ENCODE measurements at places on chromosomes 4 and X.

DNA sequence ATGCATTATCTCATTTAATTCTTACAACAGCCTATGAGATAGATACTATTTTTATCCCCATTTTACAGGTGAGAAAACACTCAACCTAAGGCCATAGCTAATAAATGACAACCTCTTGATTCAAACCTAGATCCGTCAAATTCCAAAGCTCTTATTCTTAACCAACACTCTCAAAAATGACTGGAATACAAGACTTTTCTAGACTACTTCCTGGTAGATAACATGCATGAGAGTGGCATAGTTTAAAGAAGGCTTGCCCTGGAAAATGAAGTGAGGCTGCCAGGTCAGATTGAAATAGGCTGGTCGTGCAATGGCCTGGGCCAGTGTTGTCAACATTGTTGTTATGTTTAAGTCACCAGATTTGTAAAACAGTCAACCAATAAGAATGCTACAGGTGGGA is 86.6 kb downstream of the DNAAF6 start:
- no peak for DNase-seq

GRCh38 chrX:100615005-100615404 is 21.6 kb downstream of the TSPAN6 start:
- no peak for DNase-seq

DNA sequence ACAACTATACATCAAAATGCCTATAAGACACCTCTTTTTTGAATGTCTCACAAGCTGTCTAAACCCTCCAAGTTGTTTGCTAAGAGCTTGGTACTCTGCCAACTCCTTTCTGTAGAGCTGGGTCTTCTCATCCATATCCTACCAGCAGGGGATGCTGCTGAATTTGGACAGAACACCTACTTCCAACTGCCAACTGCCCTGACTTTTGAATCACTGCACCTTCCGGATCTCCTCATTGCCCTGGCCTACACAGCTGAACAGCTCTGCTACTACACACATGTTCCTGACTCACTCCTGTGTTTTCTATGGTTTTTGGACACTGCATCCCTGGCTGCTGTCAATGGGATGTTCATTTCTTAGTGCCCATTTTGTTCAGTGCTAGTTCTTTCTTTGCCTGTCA is 18.7 kb downstream of the FAM184B start:
- no peak for DNase-seq

DNA sequence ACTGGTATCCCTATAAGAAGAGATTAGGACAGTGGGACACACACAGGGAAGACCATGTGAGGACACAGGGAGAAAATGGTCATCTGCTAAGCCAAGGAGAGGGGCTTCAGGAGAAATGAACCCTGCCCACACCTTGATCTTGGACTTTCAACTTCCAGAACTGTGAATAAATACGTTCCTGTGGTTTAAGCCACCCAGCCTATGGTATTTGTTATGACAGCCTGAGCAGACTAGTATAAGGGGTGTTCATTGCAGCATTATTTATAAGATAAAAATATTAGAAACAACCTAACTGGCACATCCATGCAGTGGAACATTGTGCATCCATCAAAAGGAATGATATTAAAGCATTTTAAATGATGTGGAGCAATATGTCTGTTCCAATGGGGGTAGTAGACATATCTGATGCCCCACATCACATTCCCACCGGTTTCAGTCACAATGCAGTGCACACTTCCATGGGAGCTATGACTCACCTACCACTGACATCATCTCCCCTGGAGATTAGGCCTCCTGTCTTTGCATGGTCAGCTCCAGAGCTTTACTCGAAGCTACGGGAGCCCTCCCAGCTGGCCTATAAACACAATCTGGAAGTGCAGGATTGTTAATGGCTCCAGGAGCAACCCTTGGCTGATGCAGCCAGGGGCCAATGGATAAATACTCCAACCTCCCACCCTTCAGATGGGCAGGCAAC is 38.9 kb upstream of the MAMLD1 start:
- DNase-seq = no peak

GRCh38 chrX:14832586-14832985 is 40.3 kb downstream of the FANCB start:
- DNase-seq = no peak

DNA sequence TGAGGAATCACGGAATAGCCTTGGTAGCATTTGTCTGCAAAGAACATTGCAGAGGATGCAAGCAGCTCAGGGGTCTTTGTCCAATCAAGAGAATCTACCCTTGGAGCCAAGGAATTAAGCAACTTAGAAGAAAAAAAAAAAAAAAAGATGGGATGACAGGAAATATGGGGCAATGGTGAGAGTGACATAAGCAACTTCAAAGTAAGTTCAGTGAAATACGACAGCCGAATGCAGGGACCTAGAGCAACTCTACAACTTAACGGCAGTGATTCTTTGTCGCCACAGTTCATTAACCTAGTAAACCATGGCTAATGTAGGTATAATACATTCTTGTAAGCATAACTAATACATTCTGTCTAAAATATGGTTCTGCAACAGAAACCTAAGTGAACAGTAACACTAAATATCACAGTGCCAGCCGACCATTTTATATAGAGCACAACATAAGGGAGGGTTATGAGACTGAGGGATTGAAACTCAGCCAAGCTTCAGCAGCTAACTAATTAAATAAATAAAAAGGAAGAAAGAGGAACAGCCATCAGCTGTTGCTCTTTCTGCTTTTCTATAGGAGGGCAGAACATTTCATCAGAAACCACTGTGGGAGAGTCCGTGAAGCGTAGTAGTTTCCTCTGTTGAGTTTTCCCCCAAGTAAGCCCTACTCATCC is 74.7 kb downstream of the PPARGC1A start:
- DNase-seq = no peak

DNA sequence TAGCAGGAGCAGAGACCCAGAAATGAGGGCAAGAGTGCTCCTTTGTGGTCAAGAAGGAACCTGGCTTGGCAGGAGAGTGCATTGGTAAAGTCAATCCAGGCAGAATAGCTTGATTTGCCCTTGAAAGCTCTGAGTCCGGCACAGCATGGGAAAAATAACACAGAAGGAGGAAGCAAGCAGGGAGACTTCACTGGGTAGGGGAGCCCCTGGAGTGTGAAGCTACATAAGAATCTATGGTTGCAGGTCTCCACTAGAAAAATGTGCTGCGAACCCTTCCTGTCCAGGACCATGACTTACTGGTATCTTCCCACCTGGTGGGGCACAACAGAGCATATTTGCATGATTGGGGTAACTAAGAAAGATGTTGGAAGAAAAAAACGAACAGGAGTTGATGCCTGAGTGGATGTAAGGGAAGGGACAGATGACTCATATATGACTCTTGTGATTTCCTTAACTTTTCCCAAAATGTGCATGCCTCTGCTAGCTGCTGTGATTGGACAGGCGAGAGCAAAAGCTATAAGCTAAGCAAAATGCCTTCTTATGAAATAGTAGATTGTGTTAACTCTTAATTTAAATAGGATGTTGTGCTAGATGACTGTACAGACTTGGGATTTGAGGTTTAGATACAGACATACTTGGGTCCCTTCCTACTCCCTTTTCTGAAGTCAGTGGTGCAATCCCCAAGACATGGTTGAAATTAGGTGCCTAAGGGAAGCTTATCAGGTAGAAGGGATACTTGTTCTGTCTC is 3.3 kb downstream of the IL13RA1 start:
- no peak for DNase-seq

DNA sequence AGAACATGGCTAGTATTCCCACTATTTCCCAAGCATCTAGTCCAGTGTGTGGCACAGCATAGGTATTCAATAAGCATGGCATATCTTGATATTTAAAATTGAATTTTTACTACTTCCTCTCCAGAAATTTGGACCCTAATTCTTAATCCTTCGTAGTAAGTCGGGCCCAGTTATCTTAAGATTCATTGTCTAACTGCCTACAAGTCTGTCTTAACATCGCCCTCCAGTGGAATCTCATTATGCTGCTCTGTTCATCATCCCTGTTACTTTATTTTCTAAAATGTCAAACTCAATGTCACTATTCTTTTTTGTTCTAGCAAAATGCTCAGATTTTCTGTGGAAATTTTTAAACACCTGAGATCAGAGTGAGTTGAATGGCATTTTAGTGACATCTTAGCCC is 606.2 kb downstream of the KLHL13 start:
- no peak for DNase-seq

GRCh38 chrX:7570432-7571029 is 272.4 kb upstream of the VCX start:
- DNase-seq = no peak

DNA sequence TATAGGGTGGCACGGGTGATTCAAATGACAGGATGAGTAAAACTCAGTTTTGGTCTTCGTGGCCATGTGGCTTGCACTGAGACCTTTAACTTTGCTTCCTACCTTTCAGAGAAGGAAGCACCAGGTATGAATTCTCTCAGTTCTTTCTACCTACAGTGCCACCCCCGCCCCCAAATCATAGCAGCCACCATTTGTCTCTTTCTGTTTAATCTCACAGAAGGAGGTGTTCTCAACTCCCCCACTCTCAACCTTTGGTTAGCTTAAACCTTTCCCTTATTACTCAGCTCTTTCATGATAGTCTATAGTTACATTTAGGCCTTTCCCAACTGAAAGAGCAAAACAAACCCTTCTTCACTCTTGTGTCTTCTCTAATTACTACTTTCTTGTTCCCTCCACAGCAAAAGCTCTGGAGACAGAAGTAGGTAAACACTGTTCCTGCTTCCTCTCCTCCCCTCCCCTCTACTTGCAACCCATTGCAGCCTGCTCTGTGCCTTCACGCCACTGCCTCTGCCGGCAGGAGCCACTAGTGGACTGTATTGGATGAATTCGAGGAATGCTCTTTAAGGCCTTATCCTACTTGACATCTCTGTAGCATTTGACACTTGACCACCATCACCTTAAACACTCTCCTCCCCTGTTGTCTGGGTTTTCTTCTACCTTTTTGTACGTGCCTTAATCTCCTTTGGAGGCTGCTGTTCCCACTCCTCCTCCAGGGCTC is 123.7 kb downstream of the AFF1 start:
- DNase-seq = no peak

- no peak for DNase-seq
Observed at GRCh38 chr4:95627709-95628108, 78.9 kb upstream of the UNC5C start.

DNA sequence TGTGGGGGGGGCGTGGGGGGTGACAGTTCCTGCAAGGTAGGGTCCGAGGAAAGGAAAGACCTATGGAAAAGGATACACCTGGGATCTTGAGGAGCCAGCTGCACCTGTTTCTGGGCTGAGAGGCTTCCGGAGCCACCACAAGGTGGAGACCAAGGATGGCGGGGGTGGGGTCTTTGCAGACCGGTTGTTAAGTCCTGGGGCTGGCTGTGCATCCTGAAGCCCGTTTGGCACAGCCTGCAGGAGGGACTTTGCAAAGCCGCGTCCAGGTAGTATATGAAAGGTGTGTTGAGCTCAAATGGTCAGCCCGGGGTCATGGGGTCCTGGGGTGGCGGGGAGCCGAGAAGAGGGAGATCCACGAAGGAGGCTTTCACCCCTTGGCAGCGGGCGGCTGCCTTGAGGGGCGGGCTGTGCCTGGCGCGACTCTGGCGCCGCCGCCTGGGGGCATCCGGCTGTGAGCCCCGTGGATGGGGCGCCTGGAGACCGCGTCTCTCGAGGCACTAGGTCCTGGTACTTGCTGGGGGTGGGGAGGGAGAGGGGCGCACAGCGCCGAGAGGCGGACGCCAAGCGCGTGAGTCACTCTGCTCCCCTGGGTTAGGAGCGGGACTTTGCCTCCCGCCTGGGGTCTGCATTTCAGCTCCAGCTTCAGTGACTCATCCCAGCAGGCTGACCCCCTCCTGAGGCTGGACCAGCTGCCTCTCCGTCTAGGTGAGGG is 58.2 kb upstream of the DYNLT3 start:
- DNase-seq = no peak

All from cerebellar nuclear complex (tissue), 1 donor.